HCT116 (cell line): ENCODE measurements at places on chromosomes 5 and 9. TPM values are rescaled to one million over a fixed set of nuclear protein-coding genes. Genes with fewer than 3 reads are reported as not detected.

- peak; percentile 90 for DNase-seq
Observed at GRCh38 chr9:108444400-108445358, 411.1 kb downstream of the ACTL7B start.

DNA sequence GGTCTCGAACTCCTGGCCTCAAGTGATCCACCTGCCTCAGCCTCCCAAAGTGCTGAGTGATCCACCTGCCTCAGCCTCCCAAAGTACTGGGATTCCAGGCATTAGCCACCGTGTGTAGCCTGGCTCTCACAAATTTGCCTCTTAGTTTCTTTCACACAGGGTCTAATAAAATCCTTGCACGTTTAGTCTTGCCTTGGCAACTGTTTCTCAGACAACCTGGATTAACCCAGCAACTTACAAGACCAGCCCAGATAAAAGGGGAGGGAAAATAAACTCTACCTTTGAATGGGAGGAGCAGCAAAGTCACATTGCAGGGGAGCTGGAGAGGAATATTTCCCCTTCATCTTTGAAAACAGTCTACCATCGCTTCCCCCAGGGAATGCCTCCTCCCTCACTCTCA lies 29.3 kb upstream of the GNA14 start:
- DNase-seq, result no peak

DNA sequence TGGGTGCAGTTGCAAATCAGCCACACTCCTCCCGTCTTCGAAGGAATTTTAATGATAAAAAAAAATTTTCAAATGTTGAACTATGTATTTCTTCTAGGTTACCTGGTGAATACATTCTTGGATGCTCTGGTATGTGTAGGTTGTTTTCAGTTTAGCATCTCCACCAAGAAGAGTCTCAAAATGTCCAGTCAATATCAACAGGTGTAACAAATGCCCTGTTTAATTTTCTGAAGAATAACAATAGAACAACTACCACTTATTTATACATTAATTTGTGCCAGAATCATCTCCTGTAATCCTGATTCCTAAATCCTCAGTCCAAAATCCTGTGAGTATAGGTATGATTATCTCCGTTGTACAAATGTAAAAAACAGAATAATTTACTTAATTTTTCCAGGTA lies 67.8 kb downstream of the EBF1 start:
- DNase-seq, result no peak

- no peak for DNase-seq
Observed at GRCh38 chr9:100377015-100377414, 24.3 kb upstream of the TEX10 start.

- DNase-seq, result no peak
Observed at GRCh38 chr5:17819783-17820182, 185.5 kb downstream of the TAF11L14 start.

- no peak for DNase-seq
Observed at GRCh38 chr5:115557667-115558387, 13.3 kb upstream of the FEM1C start.

DNA sequence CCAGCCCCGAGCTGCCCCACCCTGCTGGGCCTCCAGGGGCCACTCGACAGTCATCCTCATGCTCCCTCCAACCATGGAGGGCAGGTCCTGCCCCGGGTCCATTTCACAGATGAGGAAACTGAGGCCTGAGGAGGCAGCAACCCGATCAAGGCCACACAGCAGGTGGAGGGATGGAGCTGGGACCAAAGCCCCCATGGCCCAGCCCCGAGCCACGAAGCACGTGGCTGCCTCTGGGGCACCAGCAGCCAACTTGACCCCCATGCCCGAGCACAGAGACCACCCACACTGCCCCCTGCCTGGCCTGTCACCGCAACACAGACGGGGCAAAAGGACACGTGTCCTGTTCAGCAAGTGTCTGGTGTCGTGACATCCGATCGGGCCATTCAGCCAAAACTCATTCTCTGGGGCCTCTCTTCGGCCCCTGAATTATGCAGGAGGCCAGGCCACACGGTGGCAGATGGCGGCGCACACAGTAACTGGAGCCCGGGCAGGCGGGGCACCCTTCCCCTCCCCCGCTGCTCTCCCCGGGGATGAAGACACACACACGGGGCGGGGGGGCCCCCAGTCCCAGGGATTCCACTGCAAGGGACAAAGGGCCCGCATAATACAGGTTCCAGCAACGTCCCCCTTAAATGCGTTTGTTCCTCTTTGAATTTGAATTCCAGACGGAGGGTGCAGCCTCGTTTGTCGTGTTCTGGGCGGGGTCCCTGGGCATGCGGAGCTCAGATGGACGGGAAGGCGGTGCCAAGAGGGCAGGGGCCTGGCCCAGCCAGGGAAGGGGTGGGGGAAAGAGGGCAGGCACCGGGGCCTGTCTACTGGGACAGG lies 29.4 kb upstream of the TMEM250 start:
- DNase-seq, result no peak

DNA sequence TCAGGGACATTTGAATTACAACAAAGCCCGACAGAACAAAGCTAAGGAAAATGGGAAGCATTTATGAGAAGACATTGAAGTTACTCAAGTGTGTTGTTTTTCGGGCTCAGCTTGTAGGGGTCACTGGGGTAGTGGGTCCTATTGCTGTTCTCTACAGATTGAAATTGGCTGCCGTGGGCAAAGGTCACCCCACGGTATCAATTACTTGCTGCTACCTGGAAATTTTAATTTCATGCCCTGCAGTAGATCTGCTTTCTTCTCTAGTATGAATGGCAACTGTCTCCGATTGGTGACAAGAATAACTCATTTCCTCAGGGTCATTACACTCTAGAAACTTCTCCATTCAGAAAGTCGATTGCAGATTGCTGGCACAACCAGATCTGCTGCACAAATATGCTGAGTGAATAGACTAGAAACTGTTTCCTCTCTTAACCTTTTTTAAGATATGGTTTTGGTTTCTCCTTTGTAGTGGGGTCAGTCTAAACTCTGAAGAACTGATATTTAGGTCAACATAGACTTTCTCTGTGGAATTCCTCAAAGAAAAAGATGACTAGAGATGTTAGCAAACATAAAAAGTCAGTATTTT lies 454.1 kb downstream of the ARHGEF28 start:
- DNase-seq, result no peak

DNA sequence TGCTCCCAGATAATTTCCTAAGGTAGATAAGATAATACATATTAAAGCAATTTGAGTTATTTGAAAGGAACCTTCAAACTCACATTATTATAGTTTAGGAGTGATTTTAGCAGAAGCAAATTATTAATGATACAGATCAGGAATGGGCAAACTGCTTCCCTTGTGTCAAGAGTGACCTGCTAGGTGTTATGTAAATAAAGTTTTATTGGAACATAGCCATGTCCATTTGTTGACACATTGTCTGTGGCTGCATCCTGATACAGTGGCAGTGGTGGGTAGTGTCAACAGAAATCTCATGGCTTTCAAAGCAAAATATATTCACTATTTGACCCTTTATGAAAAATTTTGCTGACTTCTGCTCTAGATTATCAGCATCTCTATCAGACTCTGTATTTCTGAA lies 11.4 kb upstream of the BASP1 start:
- DNase-seq, result no peak

The SAXO1 gene
- total RNA-seq, result not detected

The PPP2R2B gene
- total RNA-seq, result not detected

The PFN3 gene
- not detected for total RNA-seq

The TAF11L13 gene
- total RNA-seq, result not detected

The RUSC2 gene
- 11.6 TPM for total RNA-seq

The TICAM2 gene
- total RNA-seq, result 2.9 TPM
